NCI-H2029 treated with DMSO at 0.1 percent for 48 hours (cell line): ENCODE measurements at places on chromosomes 16 and 17.

- no peak for DNase-seq
Measured at GRCh38 chr16:49439050-49439449, 65.4 kb downstream of the C16orf78 start.

- DNase-seq = no peak
Measured at GRCh38 chr16:78045865-78046581, 23.7 kb downstream of the CLEC3A start.

DNA sequence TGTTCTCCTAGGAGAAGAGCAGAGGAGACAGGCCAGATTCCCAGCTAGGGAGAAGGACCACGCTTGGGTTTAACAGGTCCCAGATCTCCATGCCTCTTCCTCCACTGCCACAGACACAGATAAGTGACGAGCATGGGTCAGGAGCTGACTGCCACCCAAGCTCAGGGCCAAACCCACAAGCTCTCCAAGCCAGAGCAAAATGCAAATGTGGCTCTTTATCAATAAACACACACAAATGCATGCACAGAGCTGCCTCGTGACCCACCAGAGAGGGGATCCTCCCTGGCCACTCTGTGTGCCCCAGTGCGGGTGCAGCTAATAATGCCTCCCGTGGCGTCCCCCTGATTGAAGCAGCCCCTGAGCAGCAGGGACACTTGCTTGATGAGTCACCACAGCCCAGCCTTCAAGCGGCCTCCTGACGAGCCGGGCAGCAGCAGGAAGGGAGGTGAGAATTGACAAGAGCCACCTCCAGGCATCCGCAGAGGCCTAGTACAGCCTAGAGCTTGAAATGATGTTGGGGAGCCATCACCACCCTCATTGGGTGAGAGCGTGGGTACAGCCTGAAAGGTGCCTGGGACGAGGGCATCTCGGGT, 143.9 kb downstream of the CCDC182 start:
- DNase-seq = no peak

- no peak for DNase-seq
Measured at GRCh38 chr16:77112746-77113145, 78.2 kb upstream of the MON1B start.

- DNase-seq = no peak
Measured at GRCh38 chr17:77462553-77463497, 322.1 kb downstream of the SEC14L1 start.
